Activated naive CD4-positive, alpha-beta T cell treated with anti-CD3 and anti-CD28 coated beads, Interleukin-2, amount 50 U/mL, for 72 hours (primary cell): ENCODE measurements at places on chromosomes 1 and 21.

- no peak for DNase-seq
Observed at GRCh38 chr1:172354291-172355274, 65.9 kb upstream of the C1orf105 start.

DNA sequence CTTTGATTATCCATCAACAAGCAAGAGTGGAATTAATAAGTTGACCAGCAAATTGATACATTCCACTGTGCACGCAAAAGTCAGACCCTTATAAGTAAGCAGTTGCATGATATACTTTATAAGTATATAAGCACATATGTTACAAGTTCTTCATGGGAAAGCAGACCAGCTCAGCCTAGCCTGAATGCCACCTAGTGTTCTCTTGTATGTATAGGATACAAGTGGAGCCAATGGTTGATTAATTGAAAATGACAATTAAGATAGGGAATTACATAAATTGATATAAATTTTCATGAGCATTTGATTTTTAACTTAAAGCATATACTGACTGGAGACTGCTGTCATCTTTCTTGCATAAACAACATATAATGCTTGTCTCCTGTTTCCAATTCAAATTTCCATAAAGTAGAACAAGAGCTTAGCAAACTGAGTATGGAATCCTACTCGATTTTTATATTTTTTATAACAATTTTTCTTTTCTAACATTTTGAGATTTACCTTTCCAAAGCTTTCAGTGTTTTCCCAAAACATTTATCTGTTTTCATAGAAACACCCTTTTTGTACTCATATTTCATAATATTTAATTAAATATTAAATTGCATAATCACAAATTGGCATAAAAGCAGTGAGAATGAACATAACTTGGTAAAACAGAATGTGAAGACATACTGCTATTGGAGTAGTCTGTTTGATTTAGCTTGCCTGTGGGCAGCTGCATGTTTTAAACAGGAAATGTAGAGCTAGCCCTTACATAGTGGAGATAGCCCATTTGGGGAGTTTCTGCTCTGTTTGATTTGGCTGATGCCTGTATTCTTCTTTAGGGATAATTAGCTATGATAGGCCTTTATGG lies 62.8 kb downstream of the MAGI3 start:
- DNase-seq, result no peak

- DNase-seq, result no peak
Observed at GRCh38 chr1:212118167-212118871, 82.8 kb downstream of the DTL start.

GRCh38 chr1:22627331-22627730 lies 9.1 kb upstream of the C1QA start:
- DNase-seq, result no peak

GRCh38 chr21:45411810-45412206 lies 6.8 kb downstream of the COL18A1 start:
- DNase-seq, result no peak

DNA sequence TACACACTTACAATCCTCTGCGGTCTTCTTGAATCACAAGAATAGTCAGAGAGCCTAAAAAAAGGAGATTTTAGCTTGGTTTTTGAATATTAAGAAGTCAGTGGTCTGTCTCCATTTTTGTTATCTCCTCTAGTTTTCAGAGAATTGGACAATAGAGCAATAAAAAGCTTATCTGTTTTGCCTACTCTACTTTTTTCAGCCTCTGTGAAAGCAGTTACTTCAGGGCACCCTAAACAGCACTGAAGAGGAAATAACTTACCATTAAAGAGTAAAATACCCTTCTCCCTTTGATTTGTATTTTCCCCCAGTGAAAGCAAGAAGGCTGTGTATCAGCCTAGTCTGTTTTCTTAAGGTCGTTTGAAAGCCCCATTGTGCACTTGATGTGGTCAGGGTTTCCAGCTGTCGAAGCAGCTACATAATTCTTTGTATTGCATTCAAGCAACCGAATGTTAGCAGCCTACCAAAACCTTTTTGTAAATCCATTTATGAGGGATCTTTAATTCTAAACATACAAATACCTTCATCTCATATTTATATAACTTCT lies 1.0 kb downstream of the NTMT2 start:
- no peak for DNase-seq

- no peak for DNase-seq
Observed at GRCh38 chr1:217026531-217026930, 303.3 kb upstream of the ESRRG start.
